Activated T-helper 1 cell treated with anti-CD3 and anti-CD28 coated beads, Interleukin-12 subunit alpha, Interleukin-12 subunit beta, Interleukin-2, Interleukin-4 antibody, amounts not matched to agents 30 ng/mL and 10 ng/mL and 1 ng/mL, durations not matched to agents 14 hours and 24 hours and 36 hours (primary cell): ENCODE measurements at places on chromosomes 6 and 20. TPM values are rescaled to one million over a fixed set of nuclear protein-coding genes. Genes with fewer than 3 reads are reported as not detected.
A peak's percentile ranks its signal among the peaks of the same experiment; 100 is the strongest.

The DDRGK1 gene
- 67.5 and 72.3 TPM in 2 replicates for total RNA-seq

GRCh38 chr20:63546256-63546955 is 1.1 kb downstream of the SRMS start:
- H3K27me3 ChIP-seq: peaks cover 13% of the 10 kb centered on the region
- DNase-seq: no peak

- H3K27me3 ChIP-seq: peaks cover 6% of the 10 kb centered on the region
- no peak for DNase-seq
- no peak overlapping the region for H3K27ac ChIP-seq
- no peaks in the 10 kb centered on the region for H3K36me3 ChIP-seq
- H3K4me1 ChIP-seq: no peaks in the 10 kb centered on the region
Observed at GRCh38 chr6:136024711-136025110, 173.2 kb downstream of the PDE7B start.

- H3K27ac ChIP-seq: peak overlapping the region; percentile 49
- peaks cover 18% of the 10 kb centered on the region for H3K36me3 ChIP-seq
- no peak for DNase-seq
- H3K4me1 ChIP-seq: peaks cover 41% of the 10 kb centered on the region
- H3K27me3 ChIP-seq: no peaks in the 10 kb centered on the region
- H3K4me3 ChIP-seq: peak overlapping the region; percentile 81
Observed at GRCh38 chr6:44128020-44128917, 915 bp downstream of the TMEM63B start.

The VNN1 gene
- not detected in 2 replicates for total RNA-seq

DNA sequence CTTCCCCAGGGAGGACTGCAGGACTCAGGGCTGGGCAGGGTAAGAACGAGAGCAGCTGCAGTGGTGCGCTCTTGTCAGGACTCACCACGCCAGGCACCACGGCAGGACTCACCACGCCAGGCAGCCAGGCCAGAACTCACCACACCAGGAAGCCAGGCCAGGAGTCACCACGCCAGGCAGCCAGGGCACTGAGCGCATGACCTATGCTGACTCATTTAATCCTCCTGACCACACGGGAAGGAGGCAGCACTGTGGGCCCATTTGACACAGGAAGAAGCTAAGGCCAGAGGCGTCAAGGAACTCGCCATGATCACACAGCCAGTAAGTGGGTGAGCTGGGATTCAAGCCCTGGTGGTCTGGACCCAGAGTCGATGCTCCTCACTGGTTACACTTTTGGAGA is 189.3 kb downstream of the PREX1 start:
- H3K36me3 ChIP-seq: peaks cover 45% of the 10 kb centered on the region
- H3K4me1 ChIP-seq: peaks cover 11% of the 10 kb centered on the region
- DNase-seq: no peak

DNA sequence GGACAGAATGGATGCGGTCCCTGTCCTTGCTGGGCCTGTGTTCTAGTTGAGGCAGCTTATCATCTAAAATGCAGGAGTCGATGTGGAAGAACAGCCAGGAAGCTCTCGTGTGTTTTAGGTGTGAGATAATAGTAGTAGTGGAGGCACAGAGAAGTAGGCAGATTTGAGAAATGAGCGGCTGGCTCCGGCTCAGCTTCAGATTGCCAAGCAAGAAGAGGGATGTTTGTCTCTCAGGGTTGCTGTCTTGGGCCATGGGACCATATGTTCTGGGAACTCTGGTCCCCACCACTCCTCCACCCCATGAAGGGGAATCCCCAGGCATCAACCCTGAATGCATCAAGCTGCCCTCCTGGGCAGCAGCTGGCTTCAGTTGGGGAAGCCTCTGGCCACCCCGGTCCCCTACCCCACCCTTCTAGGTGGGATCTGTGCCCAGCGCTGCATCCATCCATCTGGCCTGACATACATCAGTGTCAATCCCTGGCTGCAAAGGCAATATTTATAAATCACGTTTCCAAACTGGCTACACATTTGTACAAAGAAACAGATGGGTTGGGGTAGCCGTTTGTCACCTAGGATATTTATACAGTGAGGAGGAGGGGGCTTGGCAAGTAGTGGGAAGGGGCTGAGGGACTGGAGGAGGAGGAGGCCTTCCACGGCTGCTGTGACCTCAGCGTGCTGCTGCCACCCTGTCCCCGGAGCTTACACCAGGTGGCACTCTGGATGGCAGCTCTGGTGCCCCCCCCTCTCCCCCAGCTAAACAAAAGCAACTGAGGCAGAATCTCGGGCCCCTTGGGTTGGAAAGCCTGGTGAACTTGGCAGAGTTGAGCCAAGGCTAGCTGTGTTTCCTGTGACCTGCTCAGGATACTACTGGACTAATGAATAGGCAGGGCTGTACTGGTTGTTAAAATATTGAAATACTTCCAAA is 64.4 kb downstream of the CD40 start:
- no peak overlapping the region for H3K4me3 ChIP-seq
- H3K27ac ChIP-seq: no peak overlapping the region

DNA sequence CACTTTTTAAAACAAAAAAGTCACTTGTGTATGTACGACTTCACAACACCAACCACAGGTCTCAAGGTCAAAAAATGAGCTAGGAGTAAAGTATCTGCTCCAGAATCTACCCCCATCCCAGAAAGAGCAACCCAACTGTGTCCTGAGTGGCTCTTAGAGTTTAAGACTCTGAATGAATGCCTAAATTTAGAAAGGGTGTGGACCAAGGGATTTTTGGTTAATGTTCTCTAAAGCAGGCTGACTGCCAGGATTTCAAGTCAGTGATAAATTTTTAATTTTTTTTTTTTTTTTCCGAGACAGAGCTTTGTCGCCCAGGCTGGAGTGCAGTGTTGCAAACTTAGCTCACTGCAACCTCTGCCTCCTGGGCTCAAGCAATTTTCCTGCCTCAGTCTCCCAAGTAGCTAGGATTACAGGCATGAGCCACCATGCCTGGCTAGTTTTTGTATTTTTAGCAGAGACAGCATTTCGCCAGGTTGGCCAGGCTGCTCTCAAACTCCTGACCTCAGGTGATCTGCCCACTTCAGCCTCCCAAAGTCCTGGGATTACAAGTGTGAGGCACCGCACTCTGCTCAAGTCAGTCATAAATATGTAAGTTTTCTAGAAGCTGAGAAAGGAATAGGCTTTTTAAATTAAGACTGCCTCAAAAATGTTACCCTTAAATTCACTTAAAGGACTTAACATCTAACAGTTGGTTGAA is 20.2 kb downstream of the STAU1 start:
- peak overlapping the region; percentile 69 for H3K4me3 ChIP-seq
- peaks cover 25% of the 10 kb centered on the region for H3K36me3 ChIP-seq
- peaks cover 55% of the 10 kb centered on the region for H3K4me1 ChIP-seq
- H3K27ac ChIP-seq: peak overlapping the region; percentile 89
- no peaks in the 10 kb centered on the region for H3K27me3 ChIP-seq

The FAM184A gene
- 9.0 and 9.4 TPM in 2 replicates for total RNA-seq

The ADTRP gene
- total RNA-seq: 10.6 and 13.4 TPM in 2 replicates

DNA sequence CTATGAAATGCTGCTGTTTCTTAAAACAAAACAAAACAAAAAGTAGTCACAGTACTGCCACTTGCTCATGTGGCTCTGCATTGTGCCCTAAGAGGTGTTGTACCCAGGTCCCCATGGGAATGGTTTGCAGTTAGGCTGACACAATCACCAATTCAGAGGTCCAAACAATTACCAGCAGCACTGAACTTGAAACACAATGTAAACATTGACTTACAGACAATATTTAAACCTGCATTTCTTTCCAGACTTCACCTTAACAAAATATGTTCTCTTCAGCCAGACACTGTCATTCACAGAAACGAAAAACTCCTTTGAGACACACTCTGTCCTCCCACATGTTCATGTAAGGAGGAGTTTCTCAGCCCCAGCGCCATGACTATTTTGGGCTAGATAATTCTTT is 206.8 kb upstream of the ARG1 start:
- peaks cover 3% of the 10 kb centered on the region for H3K36me3 ChIP-seq
- DNase-seq: no peak
- H3K4me3 ChIP-seq: no peak overlapping the region
- no peak overlapping the region for H3K27ac ChIP-seq
- no peaks in the 10 kb centered on the region for H3K27me3 ChIP-seq

- no peaks in the 10 kb centered on the region for H3K36me3 ChIP-seq
- no peaks in the 10 kb centered on the region for H3K4me1 ChIP-seq
- no peak overlapping the region for H3K27ac ChIP-seq
- no peak overlapping the region for H3K4me3 ChIP-seq
- no peak for DNase-seq
Observed at GRCh38 chr6:43940393-43941087, 170.5 kb downstream of the VEGFA start.

DNA sequence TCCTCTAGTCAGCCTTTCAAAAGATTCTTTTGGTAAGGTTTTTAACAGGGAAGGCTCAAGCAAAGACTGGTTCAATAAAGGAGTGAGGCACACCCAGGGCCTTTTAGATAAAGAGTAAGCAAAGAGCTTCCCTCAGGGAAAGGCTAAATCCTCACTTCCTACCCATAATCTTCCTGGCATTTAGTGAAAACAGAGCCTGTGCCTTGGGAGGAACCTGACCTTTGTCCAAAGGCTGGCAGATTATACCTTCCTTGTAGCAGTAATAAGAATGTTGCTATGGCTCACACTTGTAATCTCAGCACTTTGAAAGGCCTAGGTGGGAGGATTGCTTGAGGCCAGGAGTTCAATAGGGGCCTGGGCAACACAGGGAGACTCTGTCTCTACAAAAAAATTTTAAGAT is 280.1 kb upstream of the PLCB4 start:
- no peaks in the 10 kb centered on the region for H3K36me3 ChIP-seq
- DNase-seq: no peak
- H3K27ac ChIP-seq: no peak overlapping the region
- H3K27me3 ChIP-seq: peaks cover 2% of the 10 kb centered on the region

The FILIP1 gene
- not detected in 2 replicates for total RNA-seq

DNA sequence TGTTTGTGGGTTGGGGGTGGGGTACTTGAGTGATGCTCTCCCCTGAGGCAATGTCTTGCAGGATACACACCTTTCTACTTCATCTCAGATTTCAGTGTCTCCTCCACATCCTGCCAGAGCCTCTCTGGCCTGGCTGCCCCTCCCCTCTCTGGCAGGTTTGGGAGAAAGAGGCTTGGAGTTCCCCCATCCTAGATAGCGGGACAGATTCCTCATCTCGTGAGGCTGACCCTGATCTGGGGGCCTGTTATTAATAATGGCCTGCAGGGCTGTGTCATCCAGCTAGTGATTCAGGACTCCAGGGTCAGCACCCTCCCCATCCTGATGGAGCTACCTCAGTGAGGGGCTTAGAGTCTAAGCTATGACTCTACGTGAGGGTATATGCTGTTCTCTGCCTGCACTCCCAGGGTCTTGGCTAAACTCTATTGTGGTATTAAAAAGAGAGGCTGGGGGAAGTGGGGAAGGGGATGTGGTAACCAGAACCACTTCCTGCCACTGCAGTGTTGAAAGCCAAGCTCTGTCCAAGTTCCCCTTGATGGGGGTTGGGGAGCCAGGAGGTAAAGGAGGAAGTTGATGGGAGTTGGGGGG is 3.7 kb upstream of the MMP9 start:
- peak; percentile 44 for DNase-seq
- peaks cover 2% of the 10 kb centered on the region for H3K36me3 ChIP-seq
- H3K27me3 ChIP-seq: peaks cover 17% of the 10 kb centered on the region
- H3K27ac ChIP-seq: peak overlapping the region; percentile 48
- peaks cover 70% of the 10 kb centered on the region for H3K4me1 ChIP-seq

GRCh38 chr20:44204156-44204831 is 6.3 kb downstream of the OSER1 start:
- DNase-seq: no peak
- H3K27me3 ChIP-seq: no peaks in the 10 kb centered on the region
- peaks cover 46% of the 10 kb centered on the region for H3K36me3 ChIP-seq
- H3K27ac ChIP-seq: no peak overlapping the region
- no peak overlapping the region for H3K4me3 ChIP-seq

The HLA-A gene
- total RNA-seq: 1,482 and 1,503 TPM in 2 replicates

GRCh38 chr6:17938901-17939300 is 48.5 kb downstream of the KIF13A start:
- DNase-seq: no peak
- no peak overlapping the region for H3K27ac ChIP-seq
- no peaks in the 10 kb centered on the region for H3K36me3 ChIP-seq
- H3K4me1 ChIP-seq: no peaks in the 10 kb centered on the region
- no peak overlapping the region for H3K4me3 ChIP-seq
- H3K27me3 ChIP-seq: peaks cover 8% of the 10 kb centered on the region

The ZBTB9 gene
- 15.8 and 17.0 TPM in 2 replicates for total RNA-seq

DNA sequence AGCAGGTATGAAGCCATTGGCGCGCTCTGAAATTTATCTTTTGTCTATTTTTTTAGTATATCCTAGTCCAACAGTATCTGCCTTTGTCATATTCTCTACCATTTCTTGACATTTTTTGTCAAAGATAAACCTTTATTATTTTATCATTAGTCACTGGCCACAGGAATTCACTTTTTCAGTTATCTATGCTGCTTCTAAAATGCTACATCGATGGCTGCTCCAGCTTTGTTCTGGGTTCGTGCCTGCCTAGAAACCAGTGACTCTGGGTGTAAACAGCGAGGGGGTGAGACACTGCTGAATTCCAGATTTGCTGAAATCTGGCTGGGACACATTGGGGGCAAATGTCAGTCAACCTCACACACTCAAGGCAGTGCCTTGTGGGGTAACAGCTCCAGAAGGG is 193.4 kb downstream of the CDC5L start:
- no peak overlapping the region for H3K4me3 ChIP-seq
- H3K36me3 ChIP-seq: no peaks in the 10 kb centered on the region
- DNase-seq: no peak
- no peak overlapping the region for H3K27ac ChIP-seq
